RPMI7951 (cell line): ENCODE measurements at places on chromosomes 12 and 14. TPM values are rescaled to one million over a fixed set of nuclear protein-coding genes. Genes with fewer than 3 reads are reported as not detected.
A peak's percentile ranks its signal among the peaks of the same experiment; 100 is the strongest.

PXN gene
- 51.0 and 57.9 TPM in 2 replicates for total RNA-seq

PTHLH gene
- total RNA-seq: 0.84 and 0.88 TPM in 2 replicates

ISCU gene
- 120 and 127 TPM in 2 replicates for total RNA-seq

RPL10L gene
- total RNA-seq: not detected in 2 replicates

INSM2 gene
- not detected in 2 replicates for total RNA-seq

ADSS1 gene
- total RNA-seq: 1.6 and 3.2 TPM in 2 replicates

GRCh38 chr12:19833775-19834501 lies 394.6 kb downstream of the AEBP2 start:
- DNase-seq: peak; percentile 61

DNA sequence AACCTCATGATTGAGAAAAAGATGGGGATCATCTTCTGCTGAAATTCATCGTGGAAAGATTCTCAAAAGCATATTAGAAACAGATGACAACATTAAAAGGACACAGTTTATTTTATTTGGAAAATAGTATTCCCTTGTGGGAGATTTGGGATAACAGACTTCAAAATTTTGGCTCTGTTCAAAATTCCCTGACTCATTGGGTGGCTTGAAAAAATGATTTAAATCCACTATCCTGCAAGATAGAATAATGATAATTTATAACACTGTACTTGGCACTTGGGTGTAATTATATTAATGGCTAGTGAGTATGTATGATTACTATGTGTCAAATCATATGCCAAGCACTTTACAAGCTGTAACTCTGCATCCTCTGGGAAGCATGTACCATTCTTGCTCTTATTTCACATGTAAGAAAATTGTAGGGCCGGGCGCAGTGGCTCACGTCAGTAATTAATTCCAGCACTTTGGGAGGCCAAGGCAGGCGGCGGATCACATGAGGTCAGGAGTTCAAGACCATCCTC lies 128.8 kb downstream of the LMNTD1 start:
- no peak for DNase-seq

GRCh38 chr12:73935817-73936216 lies 601.8 kb upstream of the ATXN7L3B start:
- DNase-seq: no peak

DNA sequence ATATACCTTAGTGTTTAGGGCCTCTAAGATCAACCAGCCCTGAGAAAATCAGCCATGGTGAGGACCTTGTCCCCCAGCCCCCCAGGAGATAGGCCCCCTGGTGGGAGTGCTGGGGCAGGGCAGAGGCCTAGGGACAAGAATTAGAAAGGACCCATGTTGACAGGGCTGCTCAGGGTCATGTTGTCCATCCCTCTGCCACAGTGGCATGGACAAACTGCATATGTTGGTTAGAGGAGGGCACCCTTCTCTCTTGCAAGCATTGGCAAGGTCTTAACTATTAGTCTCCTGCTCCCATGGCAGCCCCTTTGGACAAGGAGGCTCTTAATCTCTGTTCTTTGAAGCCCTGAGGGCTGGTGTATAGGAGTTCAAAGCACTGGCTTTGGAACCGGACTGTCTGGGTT lies 755 bp upstream of the PTPN6 start:
- DNase-seq: no peak

- DNase-seq: peak; percentile 37
These were observed 41.1 kb downstream of the PRB3 start for GRCh38 chr12:11228296-11228879.

GRCh38 chr12:70627677-70628076 lies 9.6 kb downstream of the PTPRB start:
- peak; percentile 62 for DNase-seq

DNA sequence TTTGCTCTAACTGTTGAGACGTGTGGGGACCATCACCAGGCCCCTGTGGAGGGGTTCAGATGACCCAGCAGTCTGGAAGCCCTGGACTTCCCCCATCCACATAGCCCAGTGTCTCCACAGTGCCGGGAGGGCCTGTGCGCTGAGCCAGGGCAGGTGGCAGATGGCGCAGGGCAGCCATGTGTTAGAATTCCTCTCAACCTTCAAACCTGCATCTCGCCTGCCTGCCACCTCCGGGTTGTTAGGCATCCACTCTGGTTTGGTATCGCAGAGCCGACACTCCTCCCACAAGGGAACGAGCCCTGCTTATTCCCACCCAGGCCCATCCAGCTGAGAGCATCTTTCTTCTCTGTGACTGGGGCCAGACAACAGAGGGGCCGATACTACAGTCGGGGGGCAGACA lies 84.5 kb downstream of the ADGRD1 start:
- DNase-seq: no peak

DNA sequence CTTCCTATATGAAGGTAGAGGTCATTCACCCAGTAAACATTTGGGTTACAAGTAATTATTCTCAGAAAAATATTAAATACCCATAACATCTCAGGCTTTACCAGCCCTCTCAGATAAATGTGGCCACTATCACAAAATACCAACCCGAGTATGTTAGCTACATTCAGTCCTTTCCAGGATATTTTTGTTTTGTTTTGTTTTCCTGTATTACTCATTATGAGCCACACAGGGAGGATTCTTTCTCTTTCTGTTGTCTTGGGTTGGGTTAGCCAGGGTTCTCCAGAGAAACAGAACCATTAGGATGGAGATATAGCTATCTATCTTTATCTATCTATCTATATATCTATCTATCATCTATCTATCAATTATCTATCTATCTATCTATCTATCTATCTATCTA lies 947.6 kb upstream of the MDGA2 start:
- DNase-seq: no peak

GRCh38 chr14:54489318-54489683 lies 521 bp upstream of the GMFB start:
- no peak for DNase-seq

DNA sequence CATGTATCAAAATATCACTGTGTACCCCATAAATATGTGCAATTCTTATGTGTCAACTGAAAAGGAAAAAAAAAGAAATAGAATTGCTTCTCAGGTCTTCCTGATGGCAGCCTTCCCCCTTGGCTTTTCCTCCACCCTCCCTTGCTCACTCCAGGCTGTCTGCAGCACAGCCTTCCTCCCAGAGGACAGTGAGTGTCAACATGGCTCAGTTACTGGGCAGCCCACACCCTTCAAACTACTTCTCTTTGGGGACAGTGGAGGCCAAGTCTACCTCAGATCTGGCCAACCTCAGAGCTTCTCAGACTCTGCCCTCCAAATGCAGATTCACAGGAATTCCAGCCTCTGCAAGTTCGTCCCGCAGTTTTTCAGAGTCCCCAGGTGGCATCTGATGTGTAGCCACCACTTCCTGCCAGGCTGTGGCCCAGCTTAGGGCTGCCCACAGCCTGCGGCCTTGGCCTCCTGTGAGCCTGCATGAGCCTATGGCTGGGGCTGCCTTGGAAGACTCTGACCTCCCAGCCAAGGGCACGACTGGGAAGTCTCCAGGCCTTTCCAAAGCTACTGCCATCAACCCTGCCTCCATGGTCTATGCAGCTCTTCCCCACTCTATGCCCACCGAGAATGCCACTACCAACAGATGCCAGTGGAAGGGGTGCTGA lies 148.0 kb upstream of the PWP1 start:
- DNase-seq: no peak

GRCh38 chr14:104889375-104889757 lies 24.3 kb downstream of the CEP170B start:
- no peak for DNase-seq

GRCh38 chr12:125038976-125039625 lies 26.1 kb upstream of the AACS start:
- peak; percentile 6 for DNase-seq

DNA sequence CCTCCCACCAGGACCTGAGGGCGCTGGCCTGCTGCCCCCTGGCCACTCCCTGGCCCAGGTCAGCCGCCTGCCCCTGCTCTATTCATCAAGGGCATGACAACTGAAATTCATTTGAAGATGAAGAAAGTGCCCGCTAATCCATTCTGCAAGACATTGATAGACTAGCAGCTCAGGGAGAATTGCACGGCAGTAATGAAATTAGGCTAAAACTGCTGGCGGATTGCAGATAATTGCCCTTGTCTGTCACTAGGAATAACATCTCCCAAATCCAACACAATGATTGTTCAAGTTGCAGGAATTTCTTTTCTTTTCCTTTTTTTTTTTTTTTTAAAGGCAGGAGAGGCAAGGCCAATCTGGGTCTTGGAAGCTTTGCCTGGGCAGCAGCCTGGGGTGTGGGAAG lies 44.5 kb downstream of the MVK start:
- DNase-seq: no peak

GRCh38 chr12:68971404-68971803 lies 38.4 kb upstream of the CPM start:
- DNase-seq: peak; percentile 40

GRCh38 chr14:24775950-24776349 lies 142.0 kb upstream of the GZMB start:
- no peak for DNase-seq
